G401 (cell line): ENCODE measurements at places on chromosomes 16 and 17. TPM values are rescaled to one million over a fixed set of nuclear protein-coding genes. Genes with fewer than 3 reads are reported as not detected.
A peak's percentile ranks its signal among the peaks of the same experiment; 100 is the strongest.

Gene TBC1D16
- 9.6 and 21.7 TPM in 2 replicates for total RNA-seq

DNA sequence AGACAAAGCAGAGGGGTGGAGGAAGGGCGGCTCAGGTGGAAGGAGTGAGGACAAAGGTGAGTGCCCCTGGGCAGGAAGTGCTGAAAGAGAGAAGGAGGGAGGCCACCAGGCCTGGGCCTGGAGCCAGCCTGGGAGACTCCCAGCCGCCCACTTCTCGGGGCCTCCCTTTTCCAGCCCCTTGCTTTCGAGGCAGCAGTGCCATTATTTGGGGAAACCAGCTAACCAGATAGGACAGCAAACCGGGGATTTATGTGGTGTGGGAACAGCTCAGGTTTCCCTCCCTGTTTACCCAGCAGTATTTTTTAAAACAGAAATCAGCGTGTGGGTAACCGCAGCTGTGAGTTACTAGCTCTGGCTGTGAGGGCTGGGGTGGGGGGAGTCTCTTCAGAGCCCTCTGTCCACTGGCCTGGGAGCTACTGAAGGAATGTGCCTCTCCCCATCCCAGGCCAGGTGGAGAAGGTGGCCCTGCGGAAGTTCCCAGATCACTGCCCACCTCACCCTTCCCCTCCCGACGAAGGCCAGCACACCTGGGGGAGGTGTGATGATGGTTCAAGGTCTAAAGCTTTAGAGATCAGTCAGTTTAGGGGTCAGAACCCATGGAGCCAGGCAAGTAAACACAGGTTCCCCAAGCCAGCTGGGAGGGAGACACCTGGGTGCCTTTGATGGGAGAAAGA, 8.4 kb upstream of the MEOX1 start:
- no peak for DNase-seq

- DNase-seq: no peak
Measured at GRCh38 chr17:80316431-80316830, 55.8 kb downstream of the RNF213 start.

DNA sequence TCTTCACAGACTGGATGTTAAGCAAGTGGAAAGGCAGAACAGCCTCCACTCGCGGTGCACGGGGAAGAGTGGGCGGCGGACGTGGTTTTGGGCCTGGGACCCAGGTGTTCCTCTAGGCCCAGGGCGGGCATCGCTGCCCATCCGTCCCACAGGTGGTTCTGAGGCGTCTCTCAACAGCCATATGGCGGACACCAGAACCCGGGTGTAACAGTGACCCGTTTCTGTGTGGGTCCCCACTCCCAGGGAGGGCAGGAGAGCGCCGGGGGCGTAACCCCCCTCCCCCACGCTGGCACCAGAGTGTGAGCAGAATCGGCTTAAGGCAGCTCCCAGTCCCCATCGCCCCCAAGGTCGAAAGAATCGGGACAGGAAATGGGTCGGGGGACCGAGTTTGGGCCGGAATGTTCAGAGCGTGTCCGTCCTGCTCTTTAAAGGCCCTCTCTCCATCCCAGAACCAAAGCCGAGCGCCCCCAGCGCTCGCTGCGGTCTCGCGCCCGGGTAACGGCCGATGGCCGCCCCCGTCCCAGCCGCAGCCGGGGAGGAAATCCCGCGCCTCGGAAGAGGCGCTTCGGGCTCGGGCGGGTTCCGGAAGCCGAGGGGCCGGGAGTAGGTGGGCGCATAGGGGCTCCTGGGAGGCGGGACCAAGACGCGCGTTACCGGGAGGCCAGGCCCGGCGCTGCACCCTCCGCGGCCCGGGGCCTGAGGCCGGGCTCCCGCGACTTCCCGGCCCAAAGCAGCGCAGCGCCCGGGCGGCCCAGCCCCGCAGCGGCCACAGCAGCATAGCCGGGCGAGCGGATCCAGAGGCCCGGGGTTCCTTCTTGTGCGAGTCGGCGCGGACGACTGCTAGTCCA, at the start of gene TK2:
TK2 (minus strand) TSS at position 839 of the 848 bp plus-strand sequence; CDS start at position 778, 61 bp downstream.
- peak; percentile 52 for DNase-seq
